Activated naive CD4-positive, alpha-beta T cell treated with anti-CD3 and anti-CD28 coated beads for 36 hours (primary cell): ENCODE measurements at places on chromosomes 2 and 18. TPM values are rescaled to one million over a fixed set of nuclear protein-coding genes. Genes with fewer than 3 reads are reported as not detected.
A peak's percentile ranks its signal among the peaks of the same experiment; 100 is the strongest.

RAB6C gene
- total RNA-seq = not detected

ABCB11 gene
- not detected for total RNA-seq

SPATS2L gene
- total RNA-seq = 10.9 TPM

TSPYL6 gene
- not detected for total RNA-seq

MARS2 gene
- 7.5 TPM for total RNA-seq

DNA sequence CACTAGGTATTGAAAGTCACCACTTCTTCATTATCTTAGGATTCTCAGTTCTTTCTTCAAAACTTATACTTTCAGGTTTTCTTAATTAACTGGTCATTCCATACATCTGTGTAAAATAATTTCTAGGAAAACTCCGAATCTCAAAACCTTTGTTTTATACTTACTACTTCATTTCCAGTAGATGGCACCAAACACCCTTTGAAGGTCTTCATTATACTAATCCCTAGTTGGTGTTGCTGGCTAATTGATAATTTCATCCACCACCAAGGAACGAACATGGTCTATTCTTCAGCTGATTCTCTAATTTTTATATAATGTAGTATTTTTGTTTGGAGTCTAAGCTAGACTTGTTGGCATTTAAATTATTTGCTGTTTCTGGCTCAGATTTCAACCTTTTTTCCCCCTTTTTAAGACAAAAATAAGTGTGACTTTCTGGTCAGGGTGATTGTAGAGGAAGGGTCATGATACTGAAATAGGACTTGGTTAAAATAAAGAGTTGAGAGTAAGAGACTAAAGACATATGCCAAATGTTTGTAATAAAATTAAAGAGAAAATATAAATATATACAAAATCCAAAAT is 2.8 kb upstream of the MXD1 start:
- H3K27ac ChIP-seq = peak overlapping the region; percentile 41
- H3K4me3 ChIP-seq = no peak overlapping the region
- H3K27me3 ChIP-seq = no peaks in the 10 kb centered on the region
- DNase-seq = no peak
- H3K4me1 ChIP-seq = peaks cover 24% of the 10 kb centered on the region

DNA sequence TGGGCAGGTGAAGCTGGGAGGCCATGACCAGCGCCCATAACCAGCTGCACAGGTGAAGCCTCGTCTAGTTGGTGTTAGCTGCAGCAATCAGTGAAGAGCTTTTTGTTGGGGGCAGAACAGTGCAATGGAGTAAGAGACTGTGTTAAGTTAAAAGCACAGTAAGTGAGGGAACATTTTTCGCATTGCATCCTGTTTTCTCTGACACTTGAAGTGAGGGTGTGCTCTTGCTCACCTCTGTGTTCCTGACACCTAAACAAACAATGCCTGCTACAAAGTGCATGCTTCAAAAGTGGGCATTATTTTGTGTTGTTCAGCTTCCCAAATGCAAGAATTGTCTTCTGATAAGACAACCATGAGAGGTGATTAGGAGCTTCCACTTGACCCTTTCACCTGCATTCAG is 324.0 kb upstream of the ACVR2A start:
- H3K4me1 ChIP-seq = peaks cover 11% of the 10 kb centered on the region
- H3K27me3 ChIP-seq = no peaks in the 10 kb centered on the region
- no peaks in the 10 kb centered on the region for H3K36me3 ChIP-seq
- DNase-seq = no peak

DNA sequence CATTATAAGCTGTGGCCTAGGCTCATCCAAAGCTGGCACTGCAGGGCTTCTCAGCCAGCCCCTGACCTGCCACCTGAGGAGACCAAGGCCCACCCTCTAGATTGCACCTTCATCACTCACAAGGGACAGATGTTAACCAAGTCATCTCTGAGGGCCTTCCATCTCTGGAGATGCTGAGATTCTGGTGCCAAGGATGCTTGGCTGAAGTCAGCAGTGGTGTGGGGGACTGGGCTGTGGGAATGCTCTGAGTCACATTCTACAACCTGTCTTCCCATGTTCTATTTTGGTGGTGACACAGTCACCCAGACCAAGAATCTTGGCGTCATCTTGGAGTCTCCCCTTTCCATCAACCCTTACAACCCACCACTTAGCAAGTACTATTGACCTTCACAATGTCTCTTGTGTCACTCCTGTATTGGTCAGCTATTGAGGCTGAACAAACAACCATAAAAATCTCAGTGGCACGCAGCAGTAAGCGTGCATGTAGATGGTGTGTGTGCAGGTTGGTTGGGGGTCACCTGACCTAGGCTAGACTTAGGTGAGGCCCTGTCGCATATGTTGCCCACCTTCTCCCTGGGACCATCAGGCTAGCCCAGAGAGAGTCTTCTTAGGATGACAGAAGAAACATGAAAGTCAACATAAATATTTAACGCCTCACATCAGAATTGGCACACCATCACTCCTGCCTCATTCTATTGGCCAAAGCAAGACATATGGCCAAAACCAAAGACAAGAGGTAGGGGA is 135.0 kb downstream of the SMAD7 start:
- no peak for DNase-seq
- no peaks in the 10 kb centered on the region for H3K27me3 ChIP-seq
- H3K4me3 ChIP-seq = no peak overlapping the region

DNA sequence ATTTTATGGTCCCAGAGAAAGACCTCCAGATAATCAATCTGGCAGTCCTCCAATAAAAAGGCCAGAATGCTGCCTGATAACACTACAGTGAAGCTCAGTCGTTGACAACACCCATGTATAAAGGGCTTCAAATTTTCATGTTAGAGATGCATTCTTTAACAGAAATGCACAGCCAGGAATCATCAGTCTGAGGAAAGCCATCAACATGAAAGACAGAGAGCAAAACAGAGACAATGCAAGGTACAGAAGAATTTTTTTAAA is 13.8 kb downstream of the BABAM2 start:
- H3K4me3 ChIP-seq = no peak overlapping the region
- peaks cover 14% of the 10 kb centered on the region for H3K36me3 ChIP-seq
- H3K4me1 ChIP-seq = peaks cover 52% of the 10 kb centered on the region
- no peaks in the 10 kb centered on the region for H3K27me3 ChIP-seq
- no peak for DNase-seq

DNA sequence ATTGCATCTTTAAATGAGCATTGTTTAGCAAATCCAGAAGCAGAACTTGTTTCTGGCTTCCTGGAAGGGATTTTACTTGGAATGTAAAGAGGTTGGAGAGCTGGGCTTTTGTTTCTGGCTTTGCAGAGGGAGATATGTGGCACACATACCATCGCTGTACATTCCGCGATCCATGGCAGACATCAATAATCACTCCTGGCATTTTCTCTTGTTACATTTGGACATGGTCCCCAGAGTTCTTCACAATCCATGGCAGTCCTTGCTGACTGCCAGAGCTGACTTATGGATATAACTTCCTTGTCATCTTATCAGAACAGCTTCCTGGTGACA is 445.6 kb upstream of the SPRED2 start:
- H3K27ac ChIP-seq = no peak overlapping the region
- no peaks in the 10 kb centered on the region for H3K27me3 ChIP-seq
- DNase-seq = no peak
- H3K36me3 ChIP-seq = no peaks in the 10 kb centered on the region
- H3K4me3 ChIP-seq = no peak overlapping the region
- H3K4me1 ChIP-seq = no peaks in the 10 kb centered on the region

GRCh38 chr2:143903172-143903856 is 616.6 kb downstream of the ZEB2 start:
- no peaks in the 10 kb centered on the region for H3K36me3 ChIP-seq
- no peak for DNase-seq
- peaks cover 12% of the 10 kb centered on the region for H3K4me1 ChIP-seq
- no peak overlapping the region for H3K27ac ChIP-seq
- no peak overlapping the region for H3K4me3 ChIP-seq

GRCh38 chr2:191845876-191846514 is 893 bp downstream of the CAVIN2 start:
- no peaks in the 10 kb centered on the region for H3K36me3 ChIP-seq
- H3K27me3 ChIP-seq = peaks cover 32% of the 10 kb centered on the region
- H3K4me1 ChIP-seq = peaks cover 14% of the 10 kb centered on the region
- no peak overlapping the region for H3K27ac ChIP-seq
- DNase-seq = no peak

GRCh38 chr2:176560296-176560695 is 291.1 kb downstream of the MTX2 start:
- DNase-seq = no peak
- H3K4me1 ChIP-seq = no peaks in the 10 kb centered on the region
- H3K27ac ChIP-seq = no peak overlapping the region
- no peak overlapping the region for H3K4me3 ChIP-seq

DNA sequence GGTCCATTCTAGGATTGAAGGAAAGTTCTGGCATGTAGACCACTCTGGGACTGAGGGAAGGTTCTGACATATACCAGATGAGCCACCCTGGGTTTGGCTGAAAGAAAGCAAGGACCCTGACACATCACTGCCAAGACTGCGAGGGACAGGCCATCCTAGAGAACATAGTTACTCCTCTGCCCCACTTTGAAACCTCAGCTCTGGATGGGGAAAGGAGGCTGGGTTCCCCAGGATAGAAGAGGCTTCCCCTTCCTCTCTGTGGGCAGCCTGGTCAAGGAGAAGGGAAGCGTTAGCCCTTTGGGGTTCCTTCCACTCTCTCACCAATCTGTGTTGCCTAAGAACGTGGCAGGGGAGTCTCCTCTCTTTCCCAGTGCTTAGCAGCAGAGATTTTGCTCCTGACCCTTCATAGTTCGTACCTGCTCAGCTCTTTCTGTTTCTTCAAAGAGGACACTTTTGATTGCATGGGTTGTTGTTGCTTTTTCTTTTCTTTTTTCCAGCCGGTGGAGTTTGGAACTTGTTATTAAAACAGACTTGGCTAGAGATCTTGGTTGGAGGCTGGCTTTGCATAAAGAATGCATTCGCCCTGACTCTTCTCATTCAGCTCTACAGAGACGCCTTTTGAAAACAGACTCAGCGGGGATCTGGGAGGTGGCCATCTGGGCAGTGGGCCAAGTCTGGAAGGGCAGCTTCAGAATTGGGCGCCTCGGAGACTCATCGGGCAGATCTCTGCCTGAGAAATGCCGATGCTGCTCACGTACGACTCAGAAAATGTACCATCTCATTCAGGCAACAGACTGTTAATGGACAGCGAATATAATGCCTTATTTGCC is 166.1 kb downstream of the CLIP4 start:
- H3K36me3 ChIP-seq = no peaks in the 10 kb centered on the region
- H3K4me3 ChIP-seq = no peak overlapping the region
- no peaks in the 10 kb centered on the region for H3K4me1 ChIP-seq
- peaks cover 4% of the 10 kb centered on the region for H3K27me3 ChIP-seq
- H3K27ac ChIP-seq = no peak overlapping the region

DNA sequence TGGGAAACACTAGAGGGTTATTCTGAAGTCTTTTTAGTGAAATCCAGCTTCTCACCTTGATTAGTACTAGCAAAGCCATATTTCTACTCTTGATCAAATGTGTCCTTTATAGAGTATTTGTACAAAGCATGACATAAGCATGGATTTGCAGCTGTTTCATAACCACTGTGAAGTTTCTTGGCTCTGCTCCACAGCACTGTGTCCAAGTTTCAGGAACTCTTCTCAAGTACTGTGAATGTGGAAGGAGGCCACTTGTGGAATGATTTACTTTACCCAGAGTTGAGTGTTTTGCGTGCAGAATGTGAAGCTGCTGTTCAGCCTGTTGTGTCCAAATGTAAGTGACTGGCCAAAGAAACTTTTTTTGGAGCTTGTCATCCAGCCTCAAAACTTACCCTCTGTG is 16.2 kb upstream of the MAPRE2 start:
- peaks cover 35% of the 10 kb centered on the region for H3K4me1 ChIP-seq
- H3K4me3 ChIP-seq = no peak overlapping the region
- H3K36me3 ChIP-seq = no peaks in the 10 kb centered on the region
- no peak for DNase-seq
